ENCODE measurements at places on chromosomes 11 and 22. TPM values are rescaled to one million over a fixed set of nuclear protein-coding genes. Genes with fewer than 3 reads are reported as not detected.
A peak's percentile ranks its signal among the peaks of the same experiment; 100 is the strongest.

The SYT12 gene
- total RNA-seq: 0.82 TPM

The SMIM35 gene
- total RNA-seq: not detected

The ALDH3B1 gene
- total RNA-seq: 8.2 TPM

The TTC28 gene
- 12.0 TPM for total RNA-seq

The OR52N4 gene
- not detected for total RNA-seq

The PDGFD gene
- total RNA-seq: not detected

The MARK2 gene
- total RNA-seq: 64.5 TPM

The RFPL3 gene
- total RNA-seq: not detected

The GLYAT gene
- not detected for total RNA-seq

The FDXACB1 gene
- 4.3 TPM for total RNA-seq

The CCDC188 gene
- not detected for total RNA-seq

- no peak for DNase-seq
These were observed 363.9 kb downstream of the TBC1D22A start for GRCh38 chr22:47126344-47126811.

DNA sequence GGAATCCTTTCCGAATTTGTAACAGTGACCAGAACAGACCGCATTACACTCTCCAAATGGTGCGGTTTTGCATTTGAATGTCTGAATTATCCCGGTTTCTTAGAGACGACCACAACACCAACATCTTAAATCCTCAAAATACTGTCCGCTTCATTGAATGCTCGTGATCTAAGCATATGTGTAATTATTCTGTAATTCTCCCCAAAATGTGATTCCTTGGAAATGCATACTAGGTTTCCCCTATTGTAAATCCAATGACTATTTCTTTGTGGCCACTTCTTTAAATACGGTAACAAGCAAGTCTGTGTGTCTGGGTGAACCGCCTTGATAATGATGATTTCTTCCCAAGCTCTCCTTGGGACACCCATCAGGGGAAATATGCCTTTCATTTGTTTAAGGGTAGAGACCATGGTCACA, 87.3 kb upstream of the DBX1 start:
- DNase-seq: no peak

- no peak for DNase-seq
These were observed 29.0 kb downstream of the WNT11 start for GRCh38 chr11:76177250-76177686.

DNA sequence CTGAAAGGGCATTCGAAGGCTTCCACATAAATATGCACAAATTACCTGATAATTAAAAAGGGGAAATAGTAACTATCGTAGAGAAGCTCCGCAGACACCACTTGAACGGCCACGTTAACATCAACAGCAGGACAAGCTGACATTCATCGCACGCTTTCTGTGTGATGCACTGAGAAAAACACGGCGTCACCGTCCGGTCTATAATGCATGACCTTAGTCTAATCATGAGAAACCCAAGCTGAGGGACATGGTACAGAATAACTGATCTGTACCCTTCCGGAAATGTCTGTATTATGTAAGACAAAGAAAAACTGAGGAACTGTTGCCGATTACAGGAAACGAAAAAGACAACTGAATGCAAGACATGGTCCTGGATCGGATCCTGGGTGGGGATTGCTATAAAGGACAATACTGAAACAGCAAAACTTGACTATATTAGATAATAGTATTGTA, 678 bp upstream of the RANGAP1 start:
- DNase-seq: no peak

- DNase-seq: no peak
These were observed 267.2 kb downstream of the NTM start for GRCh38 chr11:131637469-131638175.

DNA sequence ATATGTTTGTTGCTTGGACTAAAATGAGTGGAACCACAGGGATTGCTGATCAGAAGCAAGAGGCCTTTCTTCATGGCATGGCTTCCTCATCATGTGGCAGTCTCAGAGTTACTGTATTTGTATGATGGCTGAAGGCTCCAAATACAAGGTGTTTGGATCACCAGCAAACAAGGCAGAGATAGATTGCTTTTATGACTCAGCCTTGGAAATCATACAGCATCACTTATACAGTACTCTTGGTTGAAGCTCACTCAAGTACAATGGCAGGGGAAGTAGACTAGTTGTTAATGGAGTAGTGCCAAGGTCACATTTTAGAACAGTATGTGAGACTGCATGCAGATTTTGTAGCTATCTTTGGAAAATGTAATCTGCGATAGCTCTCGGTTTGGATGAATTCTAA, 16.6 kb downstream of the CAPRIN1 start:
- DNase-seq: no peak

DNA sequence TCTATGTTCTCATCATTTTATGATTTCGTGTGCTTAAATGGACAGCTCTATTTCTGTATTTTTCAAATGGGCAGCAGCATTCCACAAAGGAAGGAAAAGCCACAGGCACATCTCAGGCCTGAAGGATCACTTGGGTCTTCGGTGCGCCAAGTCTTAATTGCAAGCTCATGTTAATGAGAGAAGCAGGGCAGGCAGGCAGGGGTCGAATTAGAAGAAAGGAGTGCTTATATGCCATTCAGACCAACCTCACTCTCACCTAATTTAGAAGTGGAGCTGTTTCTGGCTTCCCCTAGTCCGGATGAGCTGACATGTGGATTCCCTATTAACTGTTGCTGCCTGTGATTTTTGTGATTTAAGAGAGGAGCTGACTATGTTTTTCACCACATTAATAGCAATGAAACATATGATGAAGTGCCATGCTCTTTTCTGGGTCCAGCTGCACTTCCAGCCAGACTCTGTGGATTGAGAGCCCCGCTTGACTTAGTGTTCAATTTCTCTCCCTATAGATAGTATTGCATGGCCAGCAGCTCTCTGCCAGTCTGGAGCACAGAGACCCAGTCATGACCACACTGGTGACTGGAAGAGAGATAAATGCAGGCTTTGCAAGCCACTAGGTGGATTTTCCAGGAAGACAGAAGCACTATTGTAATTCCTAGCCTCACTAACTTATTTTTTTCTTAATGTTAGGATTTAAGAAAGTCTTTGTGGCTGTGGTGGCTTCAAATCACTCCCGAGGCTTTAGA, 373.9 kb upstream of the FAT3 start:
- no peak for DNase-seq

DNA sequence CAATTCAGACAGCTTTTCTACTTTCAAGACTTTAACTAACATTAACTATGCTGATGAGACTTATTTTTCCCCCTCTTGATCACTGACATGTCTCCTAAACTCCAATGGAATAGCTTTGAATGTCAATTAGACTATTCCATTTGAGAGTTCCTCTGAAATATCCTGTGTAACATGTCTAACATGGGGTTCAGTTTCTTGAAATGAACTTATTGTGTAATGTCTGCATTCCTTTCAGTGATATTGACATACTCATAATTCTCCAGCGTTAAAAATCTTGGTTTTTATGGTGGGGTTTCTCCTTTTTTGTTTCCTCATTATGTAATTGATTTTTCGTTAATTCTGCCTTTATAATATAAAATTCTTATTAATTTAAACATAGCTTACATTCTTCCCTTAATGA, 37.7 kb upstream of the SPTBN2 start:
- DNase-seq: no peak

DNA sequence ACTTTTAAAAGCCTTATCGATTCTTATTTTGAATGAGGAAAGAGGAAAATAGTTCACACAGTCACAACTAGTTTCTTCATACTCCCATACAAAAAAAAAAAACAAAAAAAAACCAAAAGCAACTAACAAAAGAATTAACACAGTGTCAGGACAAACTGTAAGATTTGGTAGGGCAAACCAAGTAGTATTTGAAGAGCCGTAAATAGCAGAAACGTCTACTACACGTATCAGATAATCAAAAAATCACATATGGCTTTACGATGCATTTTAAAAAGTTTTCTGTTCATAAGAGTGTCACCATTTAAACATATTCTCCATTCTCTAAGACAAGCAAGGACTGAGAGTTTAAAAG, 2.3 kb downstream of the PICALM start:
- DNase-seq: no peak

GRCh38 chr22:44309137-44309536, 3.6 kb downstream of the SHISAL1 start:
- no peak for DNase-seq

GRCh38 chr22:20299746-20300136, 20.1 kb downstream of the DGCR6L start:
- DNase-seq: no peak

DNA sequence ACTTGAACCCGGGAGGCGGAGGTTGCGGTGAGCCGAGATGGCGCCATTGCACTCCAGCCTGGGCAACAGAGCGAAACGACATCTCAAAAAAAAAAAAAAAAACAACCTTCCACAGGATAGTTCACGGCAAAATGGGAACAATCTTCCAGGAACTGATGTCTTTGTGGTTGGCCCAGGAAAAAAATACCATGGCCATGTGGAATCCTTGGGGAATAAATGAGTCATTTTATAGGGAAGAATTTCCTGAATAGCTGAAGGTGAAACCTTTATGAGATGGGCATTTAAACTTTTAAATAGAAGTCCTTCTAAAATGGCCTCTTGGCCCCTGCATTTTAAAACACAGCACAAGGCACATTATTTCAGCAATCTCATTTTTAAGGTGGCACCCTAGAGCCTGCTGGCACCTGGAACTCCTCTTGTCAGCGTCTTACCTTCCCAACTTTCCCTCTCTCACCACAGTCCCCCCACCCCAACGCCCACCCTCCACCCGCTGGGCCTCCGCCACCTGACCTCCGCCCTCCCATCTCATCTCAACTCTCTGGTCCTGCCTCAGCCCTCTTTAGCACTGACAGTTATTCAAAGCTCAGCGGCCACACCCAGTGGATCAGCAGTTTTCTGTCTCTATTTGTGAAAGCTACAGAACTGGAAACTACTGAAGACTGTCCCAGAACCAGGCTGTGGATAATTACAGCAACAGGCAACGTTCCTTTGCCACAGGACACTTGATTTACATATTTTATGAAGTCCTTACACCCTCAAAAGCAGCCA, 43.1 kb downstream of the SCGB1A1 start:
- DNase-seq: no peak

DNA sequence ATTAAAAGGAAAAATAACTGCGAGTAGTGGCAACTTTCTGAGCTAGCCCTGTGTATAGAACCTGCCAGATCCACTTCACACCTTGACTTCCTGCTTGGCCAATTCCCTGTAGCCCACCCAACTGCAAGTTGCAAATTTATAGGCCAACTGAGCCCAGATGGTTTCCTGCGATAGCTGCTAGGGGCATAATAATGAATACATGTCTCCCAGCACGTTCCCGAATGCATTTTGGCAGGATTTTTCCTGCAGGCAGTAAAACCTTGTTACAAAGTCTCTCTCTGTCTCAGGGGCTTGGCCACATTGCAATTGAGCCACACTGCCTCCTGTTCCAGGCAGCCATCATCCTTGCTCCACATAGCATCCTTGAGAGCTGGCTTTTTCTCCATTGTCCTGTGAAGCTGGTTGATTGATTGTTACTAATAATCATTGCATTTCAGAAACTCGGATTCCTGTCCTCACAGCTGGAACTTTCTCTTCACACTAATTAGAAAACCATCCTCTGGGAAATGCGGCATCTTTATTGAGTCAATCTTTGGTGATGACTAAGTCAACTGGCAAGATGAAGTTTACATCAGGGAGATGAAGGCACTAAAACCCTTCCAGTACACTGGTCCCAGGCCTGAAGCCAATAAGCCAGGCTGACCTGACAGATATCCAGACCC, 18.6 kb upstream of the LMO2 start:
- no peak for DNase-seq

DNA sequence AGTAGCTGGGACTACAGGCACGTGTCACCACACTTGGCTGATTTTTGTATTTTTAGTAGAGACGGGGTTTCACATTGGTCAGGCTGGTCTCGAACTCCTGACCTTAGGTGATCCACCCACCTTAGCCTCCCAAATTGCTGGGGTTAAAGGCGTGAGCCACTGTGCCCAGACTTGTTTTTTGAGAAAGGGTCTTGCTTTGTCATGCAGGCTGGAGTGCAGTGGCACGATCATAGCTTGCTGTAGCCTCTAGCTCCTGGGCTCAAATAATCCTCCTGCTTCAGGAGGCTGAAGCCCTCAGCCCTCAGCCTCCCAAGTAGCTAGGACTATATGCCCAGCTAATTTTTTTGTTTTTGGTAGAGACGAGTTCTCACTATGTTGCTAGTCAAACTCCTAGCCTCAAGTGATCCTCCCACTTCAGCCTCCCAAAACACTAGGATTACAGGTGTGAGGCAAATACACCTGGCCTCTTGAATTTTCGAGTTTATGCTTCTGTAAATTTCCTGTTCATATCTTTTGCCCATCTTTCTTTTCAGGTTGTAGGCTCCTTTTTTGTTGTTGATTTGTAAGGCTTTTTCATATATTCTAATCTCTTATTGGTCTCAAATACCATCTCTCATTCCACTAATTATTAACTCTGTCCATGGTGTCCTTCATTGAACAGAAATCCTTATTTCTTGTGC, 3.4 kb upstream of the RBM4B start:
- DNase-seq: no peak

DNA sequence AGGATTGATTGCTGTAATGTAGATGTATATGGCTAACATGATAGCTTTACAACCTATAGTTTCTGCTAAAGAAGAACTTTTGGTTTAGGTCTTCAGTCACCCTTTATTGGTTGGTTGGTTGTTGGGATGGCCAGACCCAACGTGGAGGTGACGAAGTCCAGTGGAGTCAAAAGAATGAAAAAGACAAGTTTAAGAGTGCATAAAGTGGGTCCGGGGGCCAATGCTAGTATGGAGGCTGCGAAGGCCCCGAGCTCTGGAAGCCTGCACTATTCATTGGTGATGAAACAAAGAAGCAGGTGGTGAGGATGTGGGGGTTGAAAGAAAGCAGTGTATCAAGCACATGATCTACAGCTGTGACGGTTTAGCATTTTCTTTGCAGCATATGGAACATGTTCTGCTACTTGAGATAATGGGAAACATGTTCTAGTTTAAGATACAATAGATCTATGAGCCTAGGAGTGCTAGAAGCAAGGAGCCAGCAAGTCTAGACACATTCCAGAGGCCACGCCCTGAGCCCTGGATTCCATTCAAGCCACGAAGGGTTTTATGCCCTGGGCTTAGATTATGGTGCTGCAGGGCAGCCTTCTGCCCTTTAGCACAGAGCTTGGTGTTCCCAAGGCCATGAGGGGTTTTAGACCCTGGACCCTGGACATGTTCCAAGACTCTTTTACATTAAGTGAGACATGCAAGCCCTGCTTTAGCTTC, 6.3 kb downstream of the TCP11L1 start:
- DNase-seq: peak; percentile 45

DNA sequence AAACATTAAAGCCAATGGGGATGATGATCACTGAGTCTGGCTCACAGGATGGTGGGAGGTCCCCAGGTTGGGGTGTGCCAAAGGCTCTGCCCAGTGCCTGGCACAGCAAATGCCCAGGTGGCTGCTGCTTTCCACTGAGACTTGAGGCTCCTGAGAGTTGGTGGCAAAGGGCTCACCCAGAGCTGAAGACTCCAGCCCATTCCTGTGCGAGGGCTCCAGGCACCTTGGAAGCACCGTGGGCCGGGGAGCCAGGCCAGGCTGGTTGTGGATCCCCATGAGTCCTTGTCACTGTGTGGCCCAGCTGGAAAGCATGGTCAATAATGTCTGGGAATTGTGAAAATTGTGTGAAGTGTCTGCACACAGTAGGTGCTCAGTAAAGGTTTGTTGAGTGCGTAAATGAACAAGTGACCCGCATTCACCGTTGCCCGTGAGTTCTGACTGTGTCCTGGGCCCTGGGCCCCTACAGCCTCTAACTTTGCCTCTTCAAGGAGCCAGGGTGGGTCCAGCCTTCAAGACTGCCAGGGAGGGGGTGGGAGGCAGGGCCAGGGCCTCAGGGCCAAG, 2.8 kb upstream of the UNC93B1 start:
- DNase-seq: no peak

All from Caco-2 (cell line).